ENCODE measurements at places on chromosomes 11 and 22.

DNA sequence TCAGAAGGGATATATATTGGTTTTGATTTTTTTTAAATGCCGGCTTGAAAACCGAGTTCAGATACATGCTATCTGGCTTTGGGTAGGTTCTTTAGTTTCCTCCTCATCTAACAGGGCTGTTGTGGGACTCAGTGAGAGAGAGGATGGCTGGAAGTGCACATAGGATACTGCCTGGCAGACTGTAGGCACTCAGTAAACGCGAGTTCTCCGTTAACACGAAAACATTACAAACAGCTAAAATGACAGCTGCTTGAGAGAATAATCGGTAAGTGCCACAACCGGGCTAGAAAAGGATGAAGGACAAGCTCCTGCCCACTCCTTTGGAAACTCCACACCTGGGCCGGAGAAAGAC, 369 bp downstream of the XRRA1 start:
- DNase-seq, result no peak

- DNase-seq, result peak; percentile 52
Observed at GRCh38 chr11:71991494-71991893, 7.2 kb upstream of the IL18BP start.

- DNase-seq, result no peak
Observed at GRCh38 chr11:87976009-87976408, 199.2 kb downstream of the RAB38 start.

- DNase-seq, result no peak
Observed at GRCh38 chr11:20007386-20007785, 152.9 kb downstream of the DBX1 start.

DNA sequence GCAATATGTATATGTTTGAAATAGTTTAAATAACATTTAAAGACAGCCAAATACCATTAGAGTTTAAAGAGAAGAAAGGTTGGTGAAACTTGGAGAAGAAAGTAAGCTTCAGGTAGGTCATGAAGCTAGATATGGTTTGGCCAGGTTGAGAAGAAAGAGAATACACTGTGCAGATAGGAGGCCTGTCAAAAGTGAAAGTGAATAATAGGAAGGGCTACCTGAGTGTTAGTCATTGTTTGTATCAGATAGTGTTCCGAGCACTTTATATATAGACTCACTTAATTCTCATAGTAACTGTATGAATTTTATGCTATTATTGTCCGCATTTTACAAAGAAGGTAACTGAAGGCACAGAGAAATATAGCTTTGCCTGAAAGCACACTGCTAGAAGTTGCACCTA, 56.9 kb downstream of the USP47 start:
- DNase-seq, result no peak

- DNase-seq, result no peak
Observed at GRCh38 chr11:67287355-67288197, 1.5 kb upstream of the ANKRD13D start.

GRCh38 chr11:45777127-45777969, 27.6 kb upstream of the SLC35C1 start:
- DNase-seq, result no peak

- no peak for DNase-seq
Observed at GRCh38 chr11:78313898-78314297, 103.7 kb downstream of the GAB2 start.

- DNase-seq, result no peak
Observed at GRCh38 chr11:133860151-133860550, 14.8 kb upstream of the SPATA19 start.

DNA sequence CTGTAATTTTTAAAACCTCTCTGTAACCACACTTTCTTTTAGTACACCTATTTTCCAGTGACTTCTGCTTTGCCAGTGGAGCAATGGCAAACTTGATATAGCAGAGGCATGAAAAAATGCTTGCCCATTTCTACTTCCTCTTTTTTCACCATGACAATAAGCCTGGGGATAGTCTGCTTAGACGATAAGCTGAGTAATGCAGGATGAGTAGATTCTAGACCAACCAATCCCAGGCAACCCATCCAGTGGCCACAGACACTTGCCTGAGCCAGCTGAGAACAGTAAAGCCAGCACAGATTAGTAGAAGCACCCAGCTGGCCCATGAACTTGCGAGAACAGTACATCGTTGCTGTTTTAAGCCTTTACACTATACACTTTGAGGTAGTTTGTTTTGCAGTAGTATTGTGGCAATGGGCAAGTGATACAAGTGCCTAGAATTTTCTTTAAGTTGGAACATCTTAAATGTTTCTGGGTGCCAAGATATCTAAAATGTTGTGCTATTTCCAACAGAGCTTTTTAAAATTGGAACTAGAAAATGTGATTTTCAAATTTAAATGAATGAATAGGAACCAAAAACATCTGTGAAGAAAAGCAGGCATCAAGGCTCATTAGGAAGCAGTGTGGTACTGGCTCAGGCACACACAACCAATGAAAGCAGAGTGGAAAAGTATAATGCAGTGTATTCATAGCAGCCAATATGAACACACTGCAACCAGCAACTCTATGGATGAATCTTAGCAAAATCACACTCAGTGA, 37.7 kb downstream of the DDI1 start:
- no peak for DNase-seq

DNA sequence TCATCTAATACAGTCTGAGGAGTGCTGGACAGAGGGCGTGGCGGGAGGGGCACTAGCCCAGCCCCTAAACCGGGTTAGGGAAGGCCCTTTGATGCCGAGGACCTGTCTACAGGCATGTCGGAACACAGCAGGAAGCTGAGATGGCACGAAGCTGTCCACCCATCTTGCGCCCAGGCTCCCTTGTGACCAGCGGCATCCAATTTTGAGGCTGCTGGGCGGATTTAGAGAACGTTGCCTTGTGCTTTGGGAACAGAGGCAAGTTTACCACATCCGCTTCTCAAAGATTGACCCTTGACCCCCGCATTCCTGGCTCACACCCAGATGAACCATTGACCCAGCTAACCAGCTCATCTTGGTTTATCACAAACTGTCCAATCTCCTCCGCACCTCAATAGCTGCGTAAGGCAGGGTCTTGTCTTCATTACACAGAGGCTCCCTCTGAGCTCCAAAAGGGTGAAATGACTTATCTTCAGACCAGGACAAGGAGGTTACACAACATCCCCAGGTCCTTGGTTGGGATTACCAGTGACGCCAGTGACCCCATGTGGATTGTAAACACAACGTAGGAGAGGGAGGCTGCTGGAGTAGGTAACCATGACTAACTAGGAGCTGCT, 4.5 kb downstream of the FAM83F start:
- no peak for DNase-seq

- peak; percentile 84 for DNase-seq
Observed at GRCh38 chr11:62694455-62695167, 5.3 kb upstream of the LRRN4CL start.

DNA sequence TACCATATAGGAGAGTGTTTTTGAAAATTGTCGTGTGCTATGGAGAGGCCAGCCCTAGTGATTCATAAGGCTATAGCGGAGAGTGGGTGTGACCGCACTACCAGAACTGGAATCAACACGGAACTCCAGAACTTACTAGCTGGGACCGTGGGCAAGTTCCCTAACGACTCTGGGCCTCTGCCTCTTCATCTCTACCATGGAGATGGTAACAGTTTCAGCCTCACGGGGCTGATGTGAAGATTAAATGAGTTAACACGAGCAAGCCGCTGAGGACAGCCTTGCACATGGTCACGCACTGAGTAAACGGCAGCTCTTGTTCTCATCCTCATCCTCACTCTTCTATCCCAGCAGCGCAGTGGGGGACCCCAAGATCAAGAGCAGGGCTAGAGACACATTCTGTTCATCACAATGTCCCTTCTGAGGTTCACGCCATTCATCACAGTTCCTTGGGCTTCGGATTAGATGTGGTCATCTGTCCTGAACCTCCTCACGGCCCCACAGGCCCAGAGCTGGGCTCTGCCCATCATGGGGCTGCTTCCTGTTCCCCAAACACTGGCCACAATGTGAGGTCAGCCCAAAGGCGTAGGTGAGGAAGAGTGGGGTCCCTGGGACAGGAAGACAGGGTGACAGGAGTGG, 47.2 kb upstream of the CD5 start:
- no peak for DNase-seq

DNA sequence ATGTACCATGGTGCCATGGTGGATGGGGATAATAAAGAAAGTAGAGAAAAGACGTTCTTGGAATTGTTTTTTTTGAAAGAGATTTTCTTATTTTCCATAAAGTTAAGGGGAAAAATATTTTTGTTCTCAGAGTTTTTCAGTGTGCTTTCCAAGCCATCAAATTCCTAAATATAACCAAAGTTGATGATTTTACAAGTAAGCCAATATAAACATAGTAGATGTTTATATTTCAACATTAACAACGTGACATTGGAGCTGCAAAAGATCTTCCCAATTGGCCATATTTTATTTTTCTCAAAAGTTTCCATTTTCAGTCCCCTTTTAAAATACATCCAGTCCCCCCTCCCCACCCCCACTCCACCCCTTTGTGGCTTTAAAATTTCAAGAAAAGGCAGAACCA, 80.9 kb upstream of the PICALM start:
- DNase-seq, result no peak

GRCh38 chr11:75706260-75706729, 11.3 kb upstream of the MOGAT2 start:
- peak; percentile 84 for DNase-seq

GRCh38 chr11:17722000-17722643, 2.8 kb downstream of the MYOD1 start:
- DNase-seq, result no peak

- DNase-seq, result no peak
Observed at GRCh38 chr11:46050003-46050461, 71.2 kb downstream of the PHF21A start.

GRCh38 chr22:49015993-49016908, 811.4 kb downstream of the BRD1 start:
- DNase-seq, result no peak

GRCh38 chr11:9016916-9017642, 13.3 kb upstream of the NRIP3 start:
- no peak for DNase-seq

All from GM13976 (cell line).